ENCODE measurements at places on chromosomes 2 and 18.

DNA sequence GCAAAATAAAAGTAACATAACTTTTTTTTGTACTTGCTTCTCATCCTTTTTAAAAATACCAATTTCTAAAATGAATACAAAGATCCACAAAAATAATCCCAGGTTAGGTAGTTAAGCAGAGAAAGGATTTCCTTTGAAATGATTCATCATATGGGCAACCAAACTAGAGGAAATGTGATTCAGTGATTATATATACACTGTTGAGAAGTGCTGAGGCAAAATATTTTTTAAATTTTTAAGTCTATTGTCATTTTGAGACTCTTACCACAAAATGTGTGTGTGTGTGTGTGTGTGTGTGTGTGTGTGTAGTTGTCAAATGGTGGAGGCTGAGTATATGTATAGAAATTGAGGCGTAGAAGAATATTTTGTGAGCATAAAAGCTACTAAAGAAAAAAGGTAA lies 1075.3 kb downstream of the LRP1B start:
- no peaks in the 10 kb centered on the region for H3K36me3 ChIP-seq
- H3K27ac ChIP-seq: no peak overlapping the region
- H3K4me1 ChIP-seq: no peaks in the 10 kb centered on the region
- no peak for DNase-seq
- H3K27me3 ChIP-seq: no peaks in the 10 kb centered on the region

- peaks cover 14% of the 10 kb centered on the region for H3K27me3 ChIP-seq
- no peak overlapping the region for H3K27ac ChIP-seq
- DNase-seq: no peak
- H3K4me3 ChIP-seq: no peak overlapping the region
- no peaks in the 10 kb centered on the region for H3K36me3 ChIP-seq
Measured at GRCh38 chr2:110867078-110867477, 134.7 kb downstream of the ACOXL start.

DNA sequence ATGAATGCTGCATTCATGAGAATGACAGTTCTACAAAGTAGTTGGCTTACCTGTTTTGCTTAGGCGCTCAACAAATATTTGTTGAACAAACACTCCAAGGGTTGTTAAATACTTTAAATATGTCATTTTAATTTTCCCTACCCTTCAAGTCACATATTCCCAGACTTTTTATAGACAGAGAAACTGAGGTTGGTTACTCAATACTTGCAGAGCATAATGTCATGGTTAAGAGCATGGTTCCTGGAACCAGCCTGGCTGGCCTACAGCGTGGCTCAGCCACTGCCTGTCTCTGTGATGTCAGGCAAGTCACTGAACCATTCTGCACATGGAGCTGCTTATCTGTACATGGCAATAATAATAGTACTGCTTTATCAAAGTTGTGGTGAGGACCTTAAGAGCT lies 120.0 kb upstream of the STK17B start:
- no peak for DNase-seq
- H3K36me3 ChIP-seq: no peaks in the 10 kb centered on the region
- no peaks in the 10 kb centered on the region for H3K27me3 ChIP-seq
- H3K27ac ChIP-seq: peak overlapping the region; percentile 51
- no peak overlapping the region for H3K4me3 ChIP-seq

DNA sequence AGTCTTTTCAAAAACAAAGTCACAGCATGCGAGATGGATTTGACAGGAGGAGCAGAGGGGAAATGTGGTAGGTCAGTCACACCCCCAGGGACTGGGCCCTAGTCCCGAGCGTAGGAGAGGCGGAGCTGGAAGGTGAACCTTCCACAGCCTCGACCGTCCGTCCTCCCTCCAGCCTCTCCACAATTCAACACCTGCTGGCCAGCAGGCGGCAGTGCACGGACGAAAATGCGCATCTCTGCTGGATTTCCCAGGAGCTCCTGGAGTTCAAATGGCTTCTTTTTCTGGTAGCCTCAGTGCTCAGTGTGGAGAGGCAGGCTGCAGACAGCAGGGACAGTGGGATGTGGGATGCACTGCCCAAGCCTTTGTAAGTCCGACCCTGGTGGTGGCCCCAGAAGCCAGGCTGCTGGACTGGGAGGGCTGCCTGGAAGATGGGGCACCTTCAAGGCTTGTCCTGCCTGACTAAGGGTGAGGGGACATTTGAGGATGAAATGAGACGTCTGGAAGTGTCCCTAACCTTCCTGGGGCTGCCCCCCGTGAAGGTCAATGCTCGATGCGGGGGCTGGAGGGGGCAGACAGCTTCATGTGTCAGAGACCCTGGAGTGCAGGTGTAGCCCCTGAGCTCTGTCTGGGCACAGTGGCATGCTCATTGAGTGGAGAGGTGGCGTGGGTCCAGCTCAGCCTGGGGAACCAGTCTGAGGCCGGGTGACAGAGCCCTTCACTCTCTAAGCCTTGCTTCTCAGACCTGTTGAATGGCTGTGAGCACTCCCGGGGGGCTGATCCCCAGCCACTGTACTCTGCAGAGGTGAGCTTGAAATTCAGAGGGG lies 189.5 kb downstream of the TFCP2L1 start:
- H3K27ac ChIP-seq: no peak overlapping the region
- no peak for DNase-seq
- peaks cover 19% of the 10 kb centered on the region for H3K27me3 ChIP-seq
- H3K4me1 ChIP-seq: no peaks in the 10 kb centered on the region

DNA sequence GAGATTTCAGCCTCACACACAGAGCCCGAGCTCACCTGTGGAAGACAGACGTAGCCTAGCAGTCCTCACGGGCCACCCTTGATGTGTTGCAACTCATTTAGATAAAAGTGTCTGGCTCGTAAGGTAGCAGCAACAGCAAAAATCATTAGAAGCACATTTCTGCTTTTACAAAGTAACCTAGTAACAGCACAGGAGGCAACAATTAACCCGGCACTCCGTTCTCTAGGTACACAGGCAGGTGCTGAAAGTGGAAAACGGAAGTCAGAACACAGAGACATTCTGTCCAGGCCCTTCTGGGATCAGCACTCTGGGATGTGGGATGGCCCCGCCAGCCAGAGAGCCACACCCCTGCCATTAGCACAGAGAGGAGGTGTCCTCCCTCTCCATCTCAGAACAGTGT lies 99.3 kb downstream of the KLHL29 start:
- peaks cover 13% of the 10 kb centered on the region for H3K27me3 ChIP-seq
- no peak for DNase-seq
- no peaks in the 10 kb centered on the region for H3K4me1 ChIP-seq
- H3K4me3 ChIP-seq: no peak overlapping the region
- no peak overlapping the region for H3K27ac ChIP-seq

- H3K27me3 ChIP-seq: no peaks in the 10 kb centered on the region
- H3K4me3 ChIP-seq: no peak overlapping the region
- DNase-seq: no peak
- H3K36me3 ChIP-seq: no peaks in the 10 kb centered on the region
Measured at GRCh38 chr2:128304715-128305554, 13.7 kb downstream of the HS6ST1 start.
